ENCODE measurements at places on chromosomes 4 and X.

DNA sequence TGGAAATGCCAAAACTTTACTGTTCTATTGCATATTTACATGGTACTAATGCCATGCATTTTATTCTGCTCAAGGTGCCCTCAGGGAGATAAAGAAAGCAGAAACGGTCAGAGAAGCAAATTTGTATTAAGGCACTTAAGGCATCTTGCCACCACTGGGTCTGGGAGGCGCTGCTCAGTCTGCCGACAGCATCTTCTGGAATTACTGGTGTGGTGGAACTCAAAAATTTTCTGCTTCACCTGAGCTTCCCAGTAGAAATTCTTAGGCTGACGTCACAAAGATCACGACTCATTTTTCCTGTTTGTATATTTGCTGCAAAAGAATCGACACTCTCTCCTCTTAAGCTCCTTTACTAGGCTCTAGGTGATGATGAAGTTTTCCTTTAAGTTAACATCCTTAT lies 3.0 kb downstream of the RASSF6 start:
- DNase-seq: peak; percentile 51

DNA sequence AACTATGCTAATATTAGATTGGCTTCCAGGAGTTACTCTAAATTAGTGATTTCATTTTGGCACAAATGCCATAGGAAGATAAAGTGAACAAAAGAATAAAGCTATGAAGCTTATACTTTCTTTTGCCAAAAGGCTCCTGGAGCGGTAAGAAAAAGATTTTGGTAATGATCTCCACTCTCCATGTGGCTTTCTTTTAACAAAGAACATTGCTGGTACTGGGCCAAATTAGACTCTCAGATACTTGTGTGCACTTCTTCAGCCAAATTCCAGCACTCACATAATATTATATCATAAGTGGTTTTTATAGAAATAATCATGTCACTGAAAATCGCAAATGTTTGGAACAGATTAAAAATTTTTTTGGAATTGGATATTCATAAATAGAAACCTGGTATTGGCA lies 142.4 kb upstream of the FGF13 start:
- DNase-seq: no peak

- no peak for DNase-seq
These were observed 480.1 kb upstream of the GALNT7 start for GRCh38 chr4:172688534-172688933.

- DNase-seq: no peak
These were observed 127.9 kb upstream of the FTHL17 start for GRCh38 chrX:31199840-31200114.

DNA sequence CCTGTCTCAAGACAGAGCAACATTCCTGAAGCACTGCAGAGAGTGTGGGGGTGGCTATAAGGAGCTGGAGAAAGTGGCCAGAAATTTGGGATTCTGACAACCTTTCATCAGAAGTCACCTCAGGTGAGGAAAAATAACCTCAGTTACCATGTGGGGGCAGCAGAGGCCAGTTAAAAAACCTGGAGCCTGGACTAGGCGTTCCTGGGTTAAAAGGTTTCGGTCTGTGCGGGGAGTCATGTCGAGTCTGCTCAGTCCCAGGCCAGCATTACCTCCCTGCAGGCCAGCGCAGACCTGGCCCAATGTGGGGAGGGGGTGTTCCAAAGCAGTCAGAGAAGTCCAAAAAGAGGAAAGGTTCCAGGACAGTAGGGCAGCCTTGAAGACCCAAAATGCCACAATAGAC lies 10.9 kb upstream of the NALF2 start:
- peak; percentile 36 for DNase-seq

DNA sequence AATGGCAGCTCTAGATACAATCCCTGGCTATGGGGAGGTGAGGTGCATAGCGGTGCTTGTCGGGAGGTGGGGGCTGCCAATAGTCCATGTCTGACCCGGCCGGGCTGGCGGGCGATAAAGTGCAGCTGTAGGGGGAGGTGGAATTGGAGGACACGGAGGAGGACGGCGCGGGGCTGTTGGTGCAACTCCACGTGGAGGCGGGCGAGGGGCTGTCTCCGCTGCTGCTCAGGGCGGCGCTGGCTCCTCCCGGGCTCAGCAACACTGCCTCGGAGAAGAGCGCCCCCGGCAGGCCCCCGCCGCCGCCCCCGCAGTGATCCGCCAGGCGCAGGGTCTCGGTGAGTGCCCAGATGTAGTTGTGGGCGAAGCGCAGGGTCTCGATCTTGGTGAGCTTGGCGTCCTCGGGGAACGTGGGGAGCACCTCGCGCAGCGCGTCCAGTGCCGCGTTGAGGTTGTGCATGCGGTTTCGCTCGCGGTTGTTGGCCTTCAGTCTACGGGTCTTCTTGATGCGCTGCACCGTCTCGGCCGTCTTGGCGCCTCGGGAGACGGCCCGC lies 1.3 kb downstream of the NEUROG2 start:
- no peak for DNase-seq

DNA sequence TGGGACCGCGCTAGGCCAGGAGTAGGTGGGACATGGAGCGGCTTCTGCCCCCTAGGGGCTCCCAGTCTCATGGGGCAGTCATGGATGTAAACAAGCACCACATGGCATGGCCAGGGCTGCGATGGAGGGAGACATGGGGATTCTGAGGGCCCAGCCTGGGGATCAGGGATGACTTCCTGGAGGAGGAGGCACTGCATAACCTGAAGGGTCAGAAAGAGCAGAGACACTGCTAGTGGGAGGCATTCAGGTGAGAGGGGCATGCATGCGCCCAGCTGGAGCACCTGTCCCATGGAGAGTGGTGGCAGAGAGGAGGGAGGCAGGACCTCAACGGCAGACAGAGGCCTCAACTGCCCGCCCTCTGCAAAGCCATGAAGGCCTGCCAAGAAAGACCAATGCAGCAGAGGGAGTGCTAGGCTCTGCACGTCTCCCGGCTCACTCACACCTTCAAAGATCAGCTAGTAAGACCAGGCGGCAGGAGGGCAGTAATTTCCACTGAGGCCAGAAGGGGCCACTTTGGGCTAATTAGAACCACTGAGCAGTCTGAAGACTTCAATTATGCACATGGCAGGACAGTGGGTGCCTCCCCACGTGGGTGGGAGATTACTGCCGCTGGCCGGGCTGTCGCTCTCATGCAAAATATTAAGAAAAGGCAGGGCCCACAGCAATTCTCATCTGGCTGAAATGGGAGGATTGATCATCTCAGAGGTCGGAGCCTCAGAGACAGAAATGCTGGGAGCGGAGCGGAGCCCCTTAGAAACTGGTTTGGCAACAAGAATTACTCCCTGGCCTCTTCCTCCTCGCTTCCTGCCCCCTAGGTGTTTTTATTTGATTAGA lies 69.6 kb downstream of the PPP2R2C start:
- DNase-seq: no peak

GRCh38 chr4:39464886-39465501 lies 6.1 kb downstream of the LIAS start:
- DNase-seq: peak; percentile 67

DNA sequence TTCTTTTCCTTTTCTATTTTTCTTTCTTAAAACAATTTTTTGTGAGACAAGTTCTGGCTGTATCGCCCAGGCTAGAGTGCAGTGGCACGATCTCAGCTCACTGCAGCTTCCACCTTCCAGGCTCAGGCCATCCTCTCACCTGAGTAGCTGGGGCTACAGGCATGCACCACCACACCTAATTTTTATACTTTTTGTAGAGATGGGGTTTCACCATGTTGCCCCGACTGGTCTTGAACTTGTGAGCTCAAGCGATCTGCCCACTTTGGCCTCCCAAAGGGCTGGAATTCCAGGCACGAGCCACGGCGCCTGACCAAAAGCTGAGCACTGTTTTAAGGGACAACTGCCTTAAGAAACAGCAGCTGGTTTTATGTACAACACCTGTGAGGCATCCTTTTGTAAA lies 9.3 kb upstream of the NAT8L start:
- DNase-seq: no peak

DNA sequence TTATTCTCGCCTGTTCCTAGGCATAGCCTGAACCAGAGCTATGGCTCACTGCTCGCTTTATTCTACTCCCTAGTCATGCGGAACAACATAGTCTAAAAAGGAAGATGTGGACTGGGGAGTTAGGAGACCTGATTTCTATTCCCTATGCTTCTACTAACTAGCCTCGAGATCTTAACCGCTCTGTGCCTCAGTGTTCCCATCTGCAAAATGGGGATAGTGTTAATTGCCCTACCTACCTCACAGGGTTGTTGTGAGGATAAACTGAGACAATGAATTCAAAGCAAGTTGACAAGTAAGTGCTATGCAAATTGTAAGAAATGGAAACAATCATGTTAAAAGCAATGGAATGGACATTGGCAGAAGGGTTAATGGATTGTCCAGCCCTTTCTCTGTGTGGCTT lies 102.1 kb downstream of the AKAP4 start:
- no peak for DNase-seq

DNA sequence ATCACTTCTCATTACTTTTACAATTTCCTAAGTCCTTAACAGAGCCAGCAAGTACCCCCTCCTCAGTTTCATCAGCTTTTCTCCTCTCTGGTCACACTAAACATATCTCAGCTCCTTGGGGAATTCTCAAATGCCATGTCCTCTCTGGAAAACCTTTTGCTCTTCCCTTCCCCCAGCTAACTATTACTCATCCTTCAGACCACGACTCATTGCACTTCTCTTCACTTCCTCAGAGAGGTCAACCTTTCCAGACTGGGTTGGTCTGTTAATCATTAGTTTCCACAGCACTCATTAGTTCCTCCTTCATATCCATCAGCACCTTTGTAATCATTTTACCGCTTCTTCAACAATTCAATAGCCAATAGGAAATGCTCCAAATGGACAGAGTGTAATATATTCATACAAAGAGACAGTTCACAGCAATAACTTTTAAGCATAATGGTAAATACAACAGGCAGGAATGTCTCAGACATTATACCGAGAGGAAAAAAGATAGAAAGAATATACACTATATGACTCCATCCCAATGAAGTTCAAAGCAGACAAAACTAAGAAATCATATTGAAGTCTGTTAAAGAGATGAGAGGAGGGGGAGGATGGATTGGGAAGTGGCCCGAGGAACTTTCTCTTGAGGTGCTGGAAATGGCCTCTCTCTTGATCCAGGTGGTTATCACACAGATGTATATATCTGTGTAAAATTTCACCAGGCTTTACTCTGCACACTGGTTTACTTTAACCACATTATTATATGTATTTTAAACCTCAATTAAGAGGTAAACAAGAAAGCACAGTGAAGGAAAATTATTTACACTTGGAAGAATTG lies 39.6 kb downstream of the DDX60L start:
- DNase-seq: peak; percentile 67

- DNase-seq: no peak
These were observed 58.6 kb upstream of the PAGE5 start for GRCh38 chrX:55161581-55161980.

DNA sequence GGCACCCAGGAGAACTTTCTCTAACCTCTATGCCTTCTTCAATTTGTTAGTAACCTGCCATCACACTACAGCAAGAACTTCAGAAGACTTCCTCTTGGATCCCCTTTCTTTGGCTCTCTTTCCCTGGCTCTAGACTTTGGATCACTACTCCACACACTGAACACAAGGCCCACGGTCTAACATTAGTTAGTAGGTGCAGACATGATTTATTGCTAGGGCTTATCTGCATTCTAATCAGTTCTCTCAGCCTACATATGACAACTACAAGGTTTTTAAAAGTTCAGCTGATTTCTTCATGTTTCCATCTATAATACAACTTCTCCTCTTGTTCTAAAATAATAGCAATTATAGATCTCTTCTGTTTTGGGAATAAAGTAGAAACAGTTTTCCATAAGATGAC lies 209.1 kb upstream of the ANXA10 start:
- no peak for DNase-seq

DNA sequence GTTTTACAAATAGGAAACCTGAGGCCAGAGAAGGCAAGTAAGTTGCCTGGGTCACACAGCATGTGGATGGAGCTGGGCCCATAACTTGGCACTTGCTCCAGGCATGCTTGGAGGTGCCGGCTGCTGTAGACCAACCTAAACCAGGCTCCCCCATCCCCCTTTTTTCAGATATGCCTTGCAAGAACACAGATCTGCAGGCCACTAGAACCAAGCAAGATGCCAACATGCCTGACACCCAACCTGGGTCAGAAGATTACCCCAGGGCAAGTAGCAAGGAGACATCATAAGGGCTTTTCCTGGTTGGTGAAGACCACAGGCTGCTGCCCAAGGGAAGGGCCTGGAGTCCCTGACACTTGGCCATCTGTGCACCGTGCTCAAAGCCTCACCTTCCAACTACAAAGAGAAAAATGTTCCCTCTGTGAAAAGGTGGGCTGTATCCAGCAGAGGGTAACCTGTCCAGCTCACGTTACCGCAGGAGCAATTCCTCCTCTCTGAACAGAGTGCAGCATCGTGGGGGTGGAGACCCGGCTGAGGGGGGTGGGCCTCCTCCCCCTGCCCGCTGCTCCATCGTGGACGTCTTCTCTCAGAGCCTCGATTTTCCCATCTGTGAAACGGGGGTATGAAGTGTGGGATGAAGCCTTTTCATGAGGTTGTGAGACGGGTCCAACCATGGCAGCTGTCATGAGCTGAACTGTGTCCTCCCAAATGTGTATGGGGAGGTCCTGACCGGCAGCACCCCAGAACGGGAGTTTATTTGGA lies 23.0 kb downstream of the HMX1 start:
- no peak for DNase-seq

GRCh38 chr4:95248720-95249425 lies 299.9 kb downstream of the UNC5C start:
- peak; percentile 40 for DNase-seq

DNA sequence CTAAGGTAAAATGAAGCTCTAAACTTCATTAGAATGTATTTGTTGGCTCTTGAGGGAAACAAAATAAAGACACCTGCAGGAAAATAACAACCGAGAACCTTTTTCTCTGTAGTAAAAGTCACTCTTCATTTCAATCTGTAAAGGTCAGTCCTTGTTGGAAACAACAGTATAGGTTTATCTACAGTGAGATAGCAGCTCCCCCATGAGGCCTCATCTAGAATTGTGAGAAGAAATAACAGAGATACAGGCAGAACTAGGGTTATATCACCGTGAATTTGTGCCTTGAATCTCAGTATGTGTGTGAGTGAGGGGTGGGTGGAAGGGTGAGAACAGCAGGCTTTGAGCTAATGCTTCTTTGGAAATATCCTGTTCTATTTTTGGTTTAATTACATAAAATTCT lies 107.8 kb upstream of the FMR1 start:
- DNase-seq: peak; percentile 21

GRCh38 chr4:169416997-169417396 lies 146.2 kb upstream of the SH3RF1 start:
- DNase-seq: no peak

- no peak for DNase-seq
These were observed 95.4 kb downstream of the ARHGAP24 start for GRCh38 chr4:85570388-85570787.

GRCh38 chrX:54639018-54639345 lies 109.0 kb downstream of the GNL3L start:
- DNase-seq: no peak

DNA sequence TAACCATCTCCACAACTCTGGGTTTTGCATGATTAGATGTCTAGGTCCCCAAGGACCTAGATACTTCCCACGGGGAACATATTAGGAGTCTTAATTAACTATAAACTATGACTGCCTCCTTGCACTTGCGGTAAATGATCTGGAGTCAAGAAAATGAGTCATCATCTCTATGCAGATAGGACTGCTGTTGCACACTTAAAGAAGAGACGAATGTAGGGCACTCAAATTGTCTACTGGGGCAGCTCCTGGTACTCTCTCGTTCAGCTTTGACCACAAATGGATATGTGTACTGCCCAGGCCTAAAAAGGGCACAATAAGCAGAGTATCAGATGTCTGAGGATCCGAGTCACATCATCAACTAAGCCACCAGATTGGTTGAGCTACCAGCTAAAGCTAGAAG lies 1783.4 kb upstream of the AGA start:
- no peak for DNase-seq

Data from epithelial cell of esophagus (primary cell).